Transverse colon (tissue), 4 donors: ENCODE measurements at places on chromosomes 16 and 17.

DNA sequence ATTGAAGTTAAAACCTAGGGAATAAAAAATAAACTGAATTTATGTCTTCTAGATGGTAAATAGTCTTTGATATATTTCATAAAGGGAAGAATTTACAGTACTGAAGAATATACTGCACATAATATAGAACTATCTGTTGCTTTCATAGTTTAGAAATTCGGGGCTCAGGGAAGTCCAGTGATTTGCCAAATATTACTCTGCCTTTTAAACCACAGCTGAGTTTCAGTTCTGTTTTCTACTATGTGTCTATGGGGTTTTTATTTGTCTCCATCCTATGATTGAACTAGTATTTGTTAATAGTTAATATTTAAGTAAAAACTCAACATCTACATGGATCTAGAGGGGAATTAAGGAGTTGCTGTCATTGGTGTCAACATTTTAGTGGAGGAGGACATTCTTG, 715.0 kb upstream of the CDH8 start:
- no peak for DNase-seq

GRCh38 chr16:56423584-56424403, 1.6 kb downstream of the AMFR start:
- DNase-seq: no peak

DNA sequence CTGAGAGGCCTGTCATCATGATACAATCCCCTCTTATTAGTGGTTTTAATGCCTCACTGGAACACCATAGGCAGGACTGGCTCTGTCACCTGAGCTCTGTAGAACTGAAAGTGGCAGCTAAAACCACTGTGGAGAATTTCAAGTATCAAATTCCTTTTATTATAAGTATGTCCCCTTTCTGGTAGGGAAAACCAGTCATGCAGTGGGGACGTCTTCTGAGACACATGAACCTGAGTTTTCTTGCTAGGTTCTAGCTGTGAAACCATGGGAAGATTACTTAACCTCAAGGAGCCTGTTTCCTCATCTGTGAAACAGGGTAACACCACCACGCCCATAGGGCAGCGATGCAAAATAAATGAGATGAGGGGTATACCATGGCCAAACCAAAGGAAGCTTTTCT, 4.7 kb downstream of the VAC14 start:
- no peak for DNase-seq

GRCh38 chr17:29710520-29710884, 87.8 kb upstream of the CORO6 start:
- no peak for DNase-seq

- DNase-seq: no peak
These were observed 272.3 kb downstream of the FOXL1 start for GRCh38 chr16:86850670-86851069.
